ENCODE measurements at places on chromosomes 2 and 18.

DNA sequence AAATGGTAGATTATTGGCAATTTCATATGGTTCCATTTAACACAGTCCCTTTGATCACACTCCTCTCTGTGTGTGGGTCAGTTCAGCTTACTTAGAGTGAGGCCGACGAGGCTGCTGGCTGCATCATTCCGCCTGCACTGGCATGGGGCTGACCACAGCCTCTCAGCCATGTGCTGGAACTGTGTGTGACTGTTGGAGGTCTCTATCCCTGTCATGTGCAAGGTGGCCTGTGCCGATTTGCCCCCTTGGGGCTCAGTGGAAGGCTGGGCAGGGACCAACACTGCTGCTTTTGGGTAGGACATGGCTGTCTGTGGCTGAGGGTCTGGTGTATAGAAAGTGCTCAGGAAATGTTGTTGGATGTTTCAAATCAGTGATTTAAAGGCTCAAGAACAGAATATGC is 454.0 kb upstream of the HS6ST1 start:
- no peak for DNase-seq

GRCh38 chr2:229800997-229801754 is 86.8 kb upstream of the DNER start:
- DNase-seq, result peak; percentile 83

- DNase-seq, result no peak
Observed at GRCh38 chr2:206859330-206859739, 80.0 kb upstream of the CPO start.

DNA sequence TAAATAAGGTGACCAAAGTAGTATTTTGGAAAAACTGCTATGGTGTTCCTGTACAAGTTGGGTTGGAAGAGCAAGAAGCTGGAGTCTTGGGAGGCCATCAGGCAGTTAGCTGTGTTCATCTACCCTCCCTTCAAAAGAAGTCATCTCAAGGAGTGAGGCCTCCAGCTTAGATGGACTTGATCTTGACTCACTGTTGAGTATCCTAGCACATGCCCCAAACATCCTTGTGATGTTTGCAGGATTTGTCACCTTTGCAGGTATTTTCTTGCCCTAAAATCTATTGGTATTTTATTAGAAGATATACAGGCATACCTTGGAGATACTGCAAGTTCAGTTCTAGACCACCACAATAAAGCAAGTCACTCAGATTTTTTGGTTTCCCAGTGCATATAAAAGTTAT is 30.2 kb downstream of the RNMT start:
- DNase-seq, result no peak

DNA sequence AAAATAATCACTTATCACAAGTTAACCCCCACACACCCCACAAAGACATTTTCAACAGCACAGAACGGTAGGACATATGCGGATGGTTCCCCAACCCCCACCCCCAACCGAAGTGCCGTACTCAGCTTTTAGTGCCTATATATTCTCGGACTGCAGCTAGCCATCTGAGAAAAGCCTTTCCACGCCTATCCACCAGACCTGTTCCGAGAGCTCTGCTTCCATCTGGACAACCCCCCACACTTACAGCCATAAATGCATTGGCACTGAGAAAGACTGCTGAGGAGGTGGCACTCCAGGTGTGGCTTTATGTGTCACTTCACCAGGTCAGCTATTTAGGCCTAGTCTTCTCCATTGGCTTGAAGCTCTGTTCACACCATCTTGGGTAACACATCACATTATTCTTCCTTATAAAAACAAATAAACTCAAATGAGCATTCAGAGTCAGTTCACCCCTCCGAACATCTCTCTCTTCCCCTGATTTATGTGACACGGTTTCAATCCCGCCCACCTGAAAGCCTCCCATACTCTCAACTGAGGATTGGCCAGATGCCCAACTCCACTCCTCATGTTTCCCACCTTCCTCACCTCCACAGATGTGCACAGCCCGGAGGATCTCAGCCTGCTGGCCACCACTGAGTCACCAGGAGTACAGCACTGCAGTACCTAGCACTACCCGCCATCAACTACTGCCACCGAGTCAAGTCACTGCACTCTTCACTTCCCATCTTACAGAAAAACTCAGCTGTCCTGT is 127.4 kb downstream of the CACNB4 start:
- DNase-seq, result no peak

GRCh38 chr18:1544016-1544415 is 639.3 kb downstream of the ADCYAP1 start:
- DNase-seq, result no peak

DNA sequence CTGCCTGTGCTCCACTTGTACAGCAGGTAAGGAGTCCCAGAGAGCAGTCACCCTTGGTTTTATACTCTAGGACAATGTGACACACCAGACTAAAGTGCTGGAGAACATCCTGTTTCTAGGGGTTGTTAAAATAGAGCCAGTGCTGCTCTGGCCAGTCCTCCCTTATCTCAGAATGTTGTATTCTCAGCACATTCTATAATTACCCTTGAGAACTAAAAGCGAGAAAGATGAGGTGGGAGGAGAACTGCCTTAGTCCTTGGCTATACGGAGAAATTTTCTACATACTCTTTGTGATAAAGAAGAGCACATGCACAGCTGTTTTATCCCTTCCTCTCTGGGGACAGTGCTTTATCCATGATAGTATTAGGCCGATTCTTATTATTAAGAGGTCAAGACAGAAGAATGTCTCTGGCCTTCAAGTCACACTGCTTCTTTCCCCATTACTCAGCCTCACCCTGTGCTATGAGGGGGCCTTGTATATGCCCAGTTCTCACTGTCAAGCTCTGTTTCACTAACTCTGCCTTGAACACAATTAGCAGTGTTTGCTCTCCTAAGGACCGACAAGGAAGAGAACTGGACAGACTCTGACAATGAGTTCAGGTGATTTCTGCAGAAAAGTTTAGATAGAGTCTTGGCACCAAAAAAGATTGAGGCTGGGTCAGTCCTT is 385.8 kb downstream of the TRIB2 start:
- DNase-seq, result no peak

DNA sequence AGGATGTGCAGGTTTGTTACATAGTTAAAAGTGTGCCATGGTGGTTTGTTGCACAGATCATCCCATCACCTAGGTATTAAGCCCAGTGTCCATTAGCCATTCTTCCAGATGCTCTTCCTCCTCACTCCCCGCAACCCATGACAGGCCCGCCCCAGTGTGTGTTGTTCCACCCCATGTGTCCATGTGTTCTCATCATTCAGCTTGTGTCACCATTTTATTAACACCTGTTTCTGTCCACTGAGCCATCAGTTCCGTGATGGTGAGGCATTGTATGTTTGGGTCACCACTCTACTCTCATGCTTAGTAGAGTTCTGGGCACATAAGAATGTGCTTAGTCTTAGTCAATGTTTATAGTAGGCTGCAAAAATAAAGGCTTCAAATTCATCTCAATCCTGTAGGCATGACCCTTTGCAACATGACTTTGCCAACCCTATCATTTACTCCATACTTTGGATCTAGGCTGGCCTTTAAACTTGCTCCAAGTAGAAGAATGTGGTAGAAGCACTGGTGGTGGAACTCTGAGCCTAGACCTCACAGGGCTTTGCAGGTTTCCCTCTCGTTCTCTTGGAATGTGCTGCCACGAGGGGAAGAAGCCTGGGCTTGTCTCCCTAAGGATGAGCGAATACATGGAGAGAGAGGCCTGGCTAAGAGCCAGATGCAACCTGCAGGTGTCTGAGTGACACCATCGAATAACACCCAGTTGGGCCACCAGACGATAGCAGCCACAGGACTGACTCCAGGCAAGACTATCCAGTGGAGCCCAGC is 161.5 kb downstream of the NAPG start:
- no peak for DNase-seq

DNA sequence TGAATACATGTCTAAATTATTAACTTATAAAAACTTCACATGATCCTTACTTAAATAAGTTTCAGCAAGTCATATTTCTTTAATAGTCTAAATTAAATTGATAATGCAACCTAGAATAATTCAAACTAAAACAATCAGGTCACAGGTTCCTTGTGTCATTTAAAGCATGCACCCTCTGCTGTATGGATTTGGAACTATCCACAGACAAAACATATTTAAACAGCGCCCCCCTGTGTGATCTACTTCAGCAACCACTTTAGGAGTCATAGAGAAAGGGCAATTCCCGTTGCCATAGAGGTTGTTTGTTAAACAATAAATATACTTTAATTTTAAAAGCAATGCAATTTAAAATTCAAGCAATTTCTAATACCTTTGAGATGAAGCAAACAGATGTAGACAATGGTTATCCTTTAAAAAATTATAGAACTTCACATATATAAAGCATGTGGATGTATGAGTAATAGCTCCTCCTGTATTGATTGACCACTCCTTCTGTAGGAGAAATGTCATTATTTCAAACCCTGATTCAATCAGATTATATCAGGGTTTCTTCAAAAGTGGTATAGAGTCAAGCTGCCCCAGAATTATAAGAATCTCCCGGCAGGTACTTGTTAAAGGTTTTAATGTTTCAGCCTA is 21.2 kb downstream of the GRB14 start:
- DNase-seq, result peak; percentile 75

GRCh38 chr2:1621041-1621440 is 123.3 kb downstream of the PXDN start:
- DNase-seq, result no peak

DNA sequence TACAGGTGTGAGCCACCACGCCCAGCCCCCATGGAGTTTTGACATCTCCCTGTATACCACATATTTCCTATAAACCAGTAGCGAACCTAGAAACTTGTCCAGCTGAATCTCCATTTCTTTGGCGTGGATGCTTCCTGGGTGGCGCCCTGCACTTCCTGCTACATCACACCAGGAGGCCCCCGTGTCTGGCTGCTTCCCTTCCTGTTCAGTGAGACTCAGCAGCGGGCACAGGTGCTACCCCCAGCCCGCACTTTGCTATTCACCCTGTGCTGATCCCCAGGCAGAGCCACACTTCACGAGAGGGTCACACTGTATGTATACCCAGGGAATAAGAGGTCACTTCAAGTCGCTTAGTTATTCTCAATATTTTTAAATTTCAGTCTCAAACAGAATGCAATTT is 35.0 kb downstream of the CYP27C1 start:
- no peak for DNase-seq

- DNase-seq, result no peak
Observed at GRCh38 chr2:239241431-239241960, 159.3 kb downstream of the HDAC4 start.

DNA sequence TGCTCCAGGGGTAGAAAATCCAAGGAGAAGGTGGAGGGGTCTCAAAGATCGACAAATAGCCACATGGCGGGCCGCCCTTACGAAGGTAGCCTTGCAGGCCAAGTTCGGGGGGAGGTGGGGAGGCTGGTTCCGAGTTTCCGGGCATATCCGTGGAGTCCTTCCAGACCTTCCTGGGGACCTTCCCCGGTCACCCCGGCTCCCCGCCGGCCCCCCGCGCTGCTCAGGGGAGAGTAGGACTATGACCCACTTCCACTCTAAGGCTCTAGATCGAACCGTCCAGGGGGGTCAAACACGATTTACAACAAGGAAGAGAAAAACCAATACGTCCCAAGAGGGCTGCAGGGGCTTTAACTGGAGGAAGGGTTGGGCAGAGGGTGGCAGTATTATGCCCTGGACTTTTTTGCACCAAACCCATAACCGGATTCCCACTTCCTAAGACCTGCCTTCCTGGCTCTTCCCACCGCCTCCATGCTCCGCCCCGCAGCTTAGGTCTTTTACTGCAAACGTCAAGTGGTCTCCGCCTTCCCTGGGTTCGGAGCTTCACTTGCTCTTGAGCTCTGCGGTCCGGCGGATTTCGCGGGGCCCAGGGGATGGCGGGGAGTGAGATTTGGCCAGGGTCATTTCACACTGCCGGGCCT is 779 bp upstream of the LYPD6 start:
- DNase-seq, result no peak

DNA sequence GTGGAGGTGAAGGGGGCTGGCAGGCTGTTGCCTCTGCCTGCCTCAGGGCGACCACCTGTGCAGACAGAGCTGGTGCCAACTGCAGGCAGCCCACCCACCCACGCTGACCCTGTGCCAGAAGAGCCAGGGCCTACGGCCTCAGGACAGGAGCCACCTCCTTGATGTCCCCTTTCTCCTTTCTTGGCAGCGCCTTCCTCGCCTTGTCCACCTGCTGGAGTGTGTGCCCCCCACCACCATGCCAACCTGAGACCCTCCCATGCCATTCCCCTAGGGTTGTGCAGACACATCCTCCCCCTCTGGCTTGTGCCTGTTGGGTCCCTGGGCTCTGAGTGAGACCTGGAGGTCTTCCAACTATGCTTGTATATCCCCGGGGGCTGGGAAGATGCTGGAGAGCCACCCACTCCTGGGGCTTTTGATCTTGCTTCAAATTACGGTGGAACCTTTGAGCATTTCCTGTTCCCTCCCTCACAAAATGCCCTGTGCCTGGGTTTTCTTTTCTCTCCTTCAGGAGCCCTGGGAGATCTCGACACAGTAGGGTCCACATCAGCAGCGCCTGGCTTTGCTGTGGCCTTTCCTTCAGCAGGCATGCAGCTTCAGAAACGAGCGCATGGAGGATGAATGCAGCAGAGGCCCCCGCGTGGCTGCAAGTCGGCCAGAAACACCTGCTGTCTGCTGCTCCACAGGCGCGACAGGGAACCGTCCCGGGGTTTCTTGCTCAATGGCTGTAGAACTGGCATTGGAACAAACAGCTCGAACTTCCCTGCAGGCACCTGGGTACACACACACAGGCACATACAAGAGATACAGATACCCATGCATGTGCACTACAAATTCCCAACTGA is 65.9 kb upstream of the SH3RF3 start:
- no peak for DNase-seq

- DNase-seq, result no peak
Observed at GRCh38 chr18:67092141-67092540, 424.4 kb downstream of the DSEL start.

DNA sequence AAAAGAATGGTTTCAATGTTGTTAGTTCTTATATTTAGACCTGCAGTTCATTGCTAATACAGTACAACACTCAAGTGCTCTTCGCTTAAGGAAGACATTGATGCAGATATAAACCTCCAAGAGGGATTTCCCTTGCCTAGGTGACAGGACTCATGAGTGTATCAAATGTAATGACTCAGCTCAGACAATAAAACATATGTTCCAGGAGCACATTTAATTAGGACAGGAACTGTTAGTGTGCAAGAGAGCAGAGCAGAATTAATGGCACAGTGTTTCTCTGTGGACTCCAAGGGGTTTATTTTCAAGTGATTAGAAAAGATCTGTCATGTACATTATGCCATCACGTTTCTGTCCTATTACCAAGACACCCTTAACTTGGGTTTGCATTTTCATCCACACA is 375.0 kb downstream of the LRRTM4 start:
- no peak for DNase-seq

DNA sequence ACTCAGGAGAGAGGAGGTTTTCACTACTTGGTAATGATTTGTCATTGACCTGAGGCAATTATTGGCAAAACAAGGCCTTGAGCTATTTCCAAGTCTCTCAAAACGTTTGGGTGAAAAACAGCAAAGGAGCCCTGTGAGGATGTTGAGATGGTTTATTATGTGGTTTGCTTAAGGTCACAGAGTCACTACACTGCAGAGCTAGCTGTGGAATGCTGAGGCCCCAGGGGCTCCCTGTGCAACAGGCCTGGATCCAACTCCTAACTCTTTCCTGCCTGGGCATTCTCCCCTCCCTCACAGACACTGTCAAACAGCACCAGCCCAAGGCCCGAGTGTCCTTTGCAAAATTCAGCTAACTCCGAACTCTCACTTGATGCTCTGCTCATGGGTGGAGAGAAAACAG is 754.6 kb upstream of the SOX11 start:
- no peak for DNase-seq

GRCh38 chr18:32152705-32153448 is 37.0 kb upstream of the MEP1B start:
- no peak for DNase-seq
